ENCODE measurements at places on chromosomes 3 and 15.
A peak's percentile ranks its signal among the peaks of the same experiment; 100 is the strongest.

- DNase-seq: no peak
Observed at GRCh38 chr15:70345251-70346019, 247.7 kb upstream of the TLE3 start.

GRCh38 chr15:101009176-101009575 is 90.0 kb downstream of the LRRK1 start:
- no peak for DNase-seq

DNA sequence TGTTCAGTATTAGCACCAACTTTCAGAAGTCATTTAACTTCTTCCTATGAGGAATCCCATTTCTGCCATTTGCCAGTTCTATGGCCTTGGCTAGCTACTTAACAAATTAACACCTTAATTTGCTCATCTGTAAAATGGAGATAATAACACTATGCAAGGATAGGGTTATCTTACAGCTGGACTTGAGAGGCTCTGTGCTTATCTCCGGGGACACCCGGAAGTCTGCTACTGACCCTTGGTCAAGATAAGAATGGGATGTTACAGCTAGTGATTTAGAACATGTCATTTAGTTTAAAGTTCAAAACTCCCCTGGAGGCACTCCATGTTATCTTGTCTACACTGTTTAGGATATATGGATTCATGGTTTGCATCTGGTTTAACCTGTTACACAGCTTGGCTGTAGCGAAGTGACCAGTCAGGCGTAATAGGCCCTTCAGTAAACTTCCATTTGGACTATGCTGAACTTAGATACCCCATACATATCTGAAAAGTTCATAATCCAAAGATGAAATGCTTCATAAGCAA is 156.0 kb upstream of the CD96 start:
- no peak for DNase-seq

DNA sequence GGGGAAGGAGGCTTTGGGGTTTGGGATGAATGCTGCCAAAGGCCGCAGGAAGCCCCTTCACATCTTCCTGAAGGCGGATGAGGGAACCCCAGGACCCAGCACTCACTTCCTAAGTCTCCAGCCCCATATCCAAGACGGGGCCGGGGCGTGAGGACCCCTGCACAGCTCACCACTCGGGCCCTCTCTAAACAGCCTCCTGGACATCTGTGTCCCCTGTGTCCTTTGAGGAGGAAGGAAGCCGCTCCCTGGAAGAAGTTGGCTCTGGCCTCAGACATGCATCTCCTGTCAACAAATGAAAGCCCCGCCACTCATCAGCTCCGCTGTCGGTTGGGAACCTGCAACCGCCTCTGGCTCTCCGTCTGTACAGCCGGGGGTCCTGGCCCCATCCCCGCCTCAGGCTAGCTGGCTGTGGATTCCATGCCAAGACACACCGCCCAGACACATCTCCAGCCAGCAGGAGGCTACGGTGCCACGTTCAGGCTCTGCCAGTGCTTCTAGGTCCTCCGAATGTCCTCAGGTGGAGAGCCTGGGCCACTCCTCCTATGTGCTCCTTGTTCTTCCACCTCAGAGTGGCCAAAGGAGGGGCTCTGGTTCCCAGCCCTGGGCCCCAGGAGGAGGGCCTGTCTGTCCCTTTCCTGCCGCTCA is 140.0 kb upstream of the MEF2A start:
- DNase-seq: peak; percentile 54

All from dermis microvascular lymphatic vessel endothelial cell (primary cell).